ENCODE measurements at places on chromosomes 7 and 10.

DNA sequence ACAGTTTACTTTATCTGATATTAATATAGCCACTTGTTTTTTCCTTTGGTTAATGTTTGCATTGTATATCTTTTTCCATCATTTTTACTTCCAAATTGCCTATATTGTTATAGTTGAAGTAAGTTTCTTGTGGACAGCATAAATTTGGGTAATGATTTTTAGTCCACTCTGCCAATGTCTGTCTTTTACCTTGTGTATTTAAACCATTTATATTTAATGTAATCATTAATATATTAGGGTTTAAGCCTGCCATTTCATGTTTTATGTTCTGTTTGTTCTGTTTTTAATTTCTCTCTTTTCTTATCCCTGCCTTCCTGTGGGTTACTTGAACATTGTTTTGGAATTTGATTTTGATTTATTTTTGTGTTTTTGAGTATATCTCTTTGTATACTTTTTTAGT, 12.8 kb upstream of the NOD1 start:
- DNase-seq = no peak

- DNase-seq = no peak
Measured at GRCh38 chr10:113052076-113052830, 102.2 kb downstream of the TCF7L2 start.

GRCh38 chr7:48380921-48381320, 209.7 kb downstream of the ABCA13 start:
- no peak for DNase-seq

GRCh38 chr7:22357311-22358175, 589 bp upstream of the RAPGEF5 start:
- DNase-seq = no peak

DNA sequence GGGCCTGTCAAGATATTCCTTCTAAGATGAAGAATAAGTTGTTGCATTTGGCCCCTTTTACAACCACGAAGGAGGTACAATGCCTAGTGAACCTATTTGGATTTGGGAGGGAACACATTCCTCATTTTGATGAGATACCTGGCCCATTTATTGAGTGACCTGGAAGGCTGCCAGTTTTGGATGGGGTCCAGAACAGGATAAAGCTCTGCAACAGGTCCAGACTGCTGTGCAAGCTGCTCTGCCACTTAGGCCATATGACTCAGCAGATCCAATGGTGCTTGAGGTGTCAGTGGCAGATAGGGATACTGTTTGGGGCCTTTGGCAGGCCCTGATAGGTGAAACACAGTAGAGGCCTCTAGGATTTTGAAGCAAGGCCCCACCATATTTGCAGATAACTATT, 704.6 kb downstream of the CCSER2 start:
- DNase-seq = no peak

GRCh38 chr10:104328646-104328895, 9.7 kb downstream of the ITPRIP start:
- no peak for DNase-seq

DNA sequence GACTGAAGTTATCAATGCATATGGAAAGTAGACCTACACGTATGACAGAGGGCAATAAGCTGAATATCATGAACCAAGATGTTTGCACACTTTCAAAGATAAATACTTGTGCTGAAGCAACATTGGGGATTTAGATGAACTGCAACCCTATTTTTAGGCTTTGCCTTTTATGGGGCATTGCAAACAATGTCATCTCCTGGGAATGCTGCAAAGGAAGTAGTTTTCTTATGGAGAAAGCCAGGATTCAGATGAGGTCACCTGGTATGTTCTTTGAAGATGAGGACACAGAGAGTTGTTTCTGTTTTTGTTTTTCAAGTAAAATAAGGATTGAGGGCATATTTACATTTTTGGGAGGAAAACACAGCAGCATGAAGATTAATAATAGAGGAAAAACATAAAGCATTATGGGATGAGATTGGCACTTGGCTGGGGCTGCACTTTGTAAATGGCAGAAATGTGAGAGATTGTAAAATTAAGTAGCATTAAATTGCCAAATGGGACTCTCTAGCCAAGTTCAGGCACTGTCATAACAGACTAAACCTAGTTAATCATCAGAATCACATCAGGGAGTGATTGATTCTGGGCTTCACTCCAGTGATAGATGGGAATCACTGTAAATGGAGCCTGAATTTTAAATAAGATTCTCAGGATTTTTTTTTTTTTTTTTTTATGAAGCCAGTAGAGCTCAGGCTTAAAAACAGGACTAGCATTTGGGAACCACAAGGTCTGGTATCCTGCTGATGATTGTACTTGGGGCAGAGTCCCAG, 63.1 kb downstream of the MALRD1 start:
- no peak for DNase-seq

GRCh38 chr10:8360814-8361509, 306.5 kb downstream of the GATA3 start:
- DNase-seq = no peak

GRCh38 chr7:123682690-123683089, 27.0 kb downstream of the LMOD2 start:
- peak; percentile 41 for DNase-seq

- no peak for DNase-seq
Measured at GRCh38 chr10:22629852-22630233, 84.5 kb downstream of the PIP4K2A start.

- DNase-seq = no peak
Measured at GRCh38 chr10:110962443-110962842, 43.0 kb downstream of the SHOC2 start.

GRCh38 chr10:72087969-72088888, at the start of gene SPOCK2:
SPOCK2 (minus strand) TSS chr10:72088551; CDS start chr10:72088328, 223 bp downstream.
- peak; percentile 20 for DNase-seq

DNA sequence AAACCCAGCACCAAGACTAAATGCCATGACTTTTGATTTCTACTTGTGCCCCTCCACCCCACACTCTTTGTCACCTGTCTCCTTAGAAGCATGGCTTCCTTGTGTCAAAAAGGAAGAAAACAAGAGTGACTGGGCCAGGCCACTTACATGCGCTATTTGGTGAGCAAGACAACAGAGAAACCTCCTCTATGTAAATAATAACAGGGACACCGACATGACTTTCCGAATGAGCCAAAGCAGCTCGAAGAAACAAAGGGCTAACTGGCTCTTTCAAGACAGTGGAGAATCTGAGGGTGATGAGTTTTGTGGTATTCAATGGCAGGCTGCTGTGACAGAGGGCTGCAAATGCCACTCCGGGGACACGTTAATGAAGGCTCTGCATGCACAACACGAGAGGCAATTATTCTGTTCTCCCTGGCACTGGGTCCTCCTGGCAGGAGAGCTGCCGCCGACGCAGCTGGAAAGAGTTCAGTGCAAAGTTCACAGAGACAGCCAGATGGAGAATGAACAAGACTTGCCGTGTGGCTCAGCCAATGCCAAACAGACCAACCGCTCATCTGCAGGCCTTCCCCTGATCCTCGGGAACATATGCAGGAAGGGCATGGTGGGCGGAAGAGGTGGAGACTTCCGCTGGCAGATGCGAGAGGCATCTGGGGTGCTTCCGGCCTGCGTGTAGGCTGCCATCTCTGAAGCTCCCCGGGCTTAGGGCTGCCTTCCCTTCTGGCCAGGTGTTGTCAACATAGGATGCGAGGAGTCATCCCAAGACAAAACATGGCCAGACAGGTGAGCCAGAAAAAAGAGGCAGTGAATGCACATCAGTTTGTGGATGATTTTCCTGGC, 59.1 kb upstream of the SMNDC1 start:
- no peak for DNase-seq

- DNase-seq = no peak
Measured at GRCh38 chr10:35208536-35208935, 81.9 kb downstream of the CREM start.

DNA sequence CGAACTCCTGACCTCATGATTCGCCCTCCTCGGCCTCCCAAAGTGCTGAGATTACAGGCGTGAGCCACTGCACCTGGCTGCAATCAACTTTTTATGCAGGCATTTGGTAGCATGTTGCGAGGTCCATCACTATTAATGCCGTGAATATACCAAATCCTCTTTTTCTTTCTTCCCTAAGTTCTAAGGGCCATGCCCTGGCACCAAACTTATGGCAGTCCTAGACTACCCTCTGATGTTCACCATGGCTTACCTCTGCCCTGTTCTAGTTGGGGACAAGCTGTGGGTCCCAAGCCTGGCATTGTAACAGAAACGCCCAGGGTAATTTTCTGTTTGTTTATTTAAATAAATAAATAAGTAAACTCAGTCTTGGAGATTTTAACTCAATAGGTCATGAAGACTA, 13.3 kb downstream of the PRSS2 start:
- DNase-seq = no peak

DNA sequence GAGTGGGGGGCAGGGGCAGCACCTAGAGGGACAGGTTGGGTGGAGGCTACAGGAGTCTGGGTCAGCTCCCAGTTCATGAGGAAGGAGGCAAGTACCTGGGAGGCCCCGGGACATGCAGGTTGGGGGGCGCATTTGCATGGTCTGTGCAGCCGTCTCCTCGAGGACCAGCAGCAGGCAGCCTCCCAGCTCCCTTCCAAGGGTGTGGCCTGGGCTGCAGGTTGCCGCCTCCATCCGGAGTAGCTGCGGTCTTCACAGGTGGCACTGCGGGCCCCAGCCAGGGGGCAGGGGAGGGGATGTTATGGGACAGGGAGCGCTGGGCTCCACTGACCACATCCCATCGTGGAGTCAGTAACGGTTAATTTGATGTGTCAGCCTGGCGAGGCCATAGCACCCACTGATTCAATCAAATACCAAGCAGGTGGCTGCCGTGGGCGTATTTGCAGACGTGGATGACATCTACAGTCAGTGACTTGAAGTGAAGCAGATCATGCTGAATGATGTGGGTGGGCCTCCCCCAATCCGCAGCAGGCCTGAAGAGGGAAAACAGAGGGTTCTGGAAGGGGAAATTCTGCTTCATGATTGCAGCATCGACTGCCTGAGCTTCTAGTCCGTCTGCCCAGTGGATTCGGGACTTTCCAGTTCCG, 81.6 kb downstream of the PRKAG2 start:
- no peak for DNase-seq

DNA sequence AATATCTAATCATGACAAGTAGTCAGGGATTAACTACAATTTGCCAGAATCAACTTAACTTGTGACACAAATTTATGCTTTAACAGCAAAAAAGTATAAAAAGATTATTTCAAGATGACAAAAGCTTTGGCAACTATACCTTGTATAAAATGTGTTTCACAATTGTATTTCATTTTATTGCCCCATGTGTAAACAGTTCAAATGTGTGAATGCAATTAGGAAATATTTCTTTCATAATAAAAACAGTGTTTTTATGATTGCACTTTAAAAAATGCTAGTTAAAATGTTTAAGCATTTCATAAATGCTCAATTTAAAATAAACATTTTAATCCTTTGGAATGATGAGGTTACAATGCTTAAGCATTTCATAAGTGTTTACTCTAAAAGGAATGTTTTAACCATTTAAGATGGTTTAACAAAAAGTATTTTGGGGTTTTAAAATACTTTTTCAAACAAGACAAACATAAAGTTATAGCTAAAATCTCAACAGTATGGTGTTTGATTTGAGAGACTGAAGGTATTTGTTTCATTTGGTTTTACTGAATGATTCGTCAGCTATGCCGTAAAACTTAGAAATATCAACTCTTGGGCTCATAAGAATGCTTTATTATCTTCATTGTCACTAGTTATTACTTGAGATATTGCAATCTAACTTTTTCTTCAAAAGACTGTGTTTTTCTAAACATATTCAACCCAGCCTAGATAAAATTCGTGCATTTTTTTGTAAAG, 50.1 kb downstream of the SFTPD start:
- no peak for DNase-seq

- DNase-seq = no peak
Measured at GRCh38 chr10:79132681-79133381, 64.1 kb downstream of the ZMIZ1 start.

DNA sequence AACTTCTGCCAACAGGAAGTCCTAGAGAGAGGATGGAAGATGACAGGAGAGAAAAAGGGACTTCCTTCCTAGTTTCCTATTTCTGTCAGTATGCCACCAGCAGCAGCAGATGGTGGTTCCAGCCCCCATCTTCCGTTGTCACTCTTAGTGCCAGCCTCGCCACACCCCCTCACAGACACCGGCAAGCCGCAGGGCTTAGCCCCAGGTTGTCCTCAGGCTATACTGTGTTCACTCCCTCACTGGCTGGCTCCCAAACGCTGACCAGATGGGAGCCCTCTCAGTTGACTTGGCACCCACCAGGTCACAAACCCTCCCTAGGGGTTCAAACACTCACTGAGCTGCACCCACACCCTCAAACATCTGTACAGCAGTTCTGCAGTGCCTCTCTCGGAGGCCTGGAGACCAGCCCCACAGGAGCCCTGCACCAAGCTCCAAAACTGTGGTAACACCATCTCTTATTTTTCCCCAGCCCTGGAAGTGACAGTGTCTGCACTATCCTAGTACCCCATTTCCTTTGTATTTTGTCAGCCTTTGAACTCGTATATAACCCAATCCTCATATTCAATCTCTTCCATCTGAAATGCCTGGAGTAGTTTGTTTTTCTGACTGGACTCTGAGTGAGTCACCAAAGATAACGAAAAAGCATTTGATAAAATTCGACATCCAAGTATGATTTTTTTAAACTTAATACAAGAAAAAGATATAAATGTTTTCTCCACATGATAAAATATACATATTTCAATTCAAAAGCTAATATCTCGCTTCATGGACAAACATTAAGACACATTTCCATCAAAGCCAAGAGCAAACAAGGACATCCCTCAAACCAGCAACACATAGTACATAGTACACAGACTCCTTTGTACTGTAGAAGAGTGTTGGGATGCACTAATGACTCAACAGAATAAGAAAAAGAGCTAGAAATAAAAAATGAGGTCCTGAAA, 34.5 kb downstream of the SMURF1 start:
- no peak for DNase-seq

- no peak for DNase-seq
Measured at GRCh38 chr7:116779216-116779615, 83.2 kb upstream of the CAPZA2 start.

GRCh38 chr7:144489504-144489903, 86.0 kb upstream of the NOBOX start:
- no peak for DNase-seq

- DNase-seq = no peak
Measured at GRCh38 chr7:151897161-151897731, 20.3 kb upstream of the PRKAG2 start.

DNA sequence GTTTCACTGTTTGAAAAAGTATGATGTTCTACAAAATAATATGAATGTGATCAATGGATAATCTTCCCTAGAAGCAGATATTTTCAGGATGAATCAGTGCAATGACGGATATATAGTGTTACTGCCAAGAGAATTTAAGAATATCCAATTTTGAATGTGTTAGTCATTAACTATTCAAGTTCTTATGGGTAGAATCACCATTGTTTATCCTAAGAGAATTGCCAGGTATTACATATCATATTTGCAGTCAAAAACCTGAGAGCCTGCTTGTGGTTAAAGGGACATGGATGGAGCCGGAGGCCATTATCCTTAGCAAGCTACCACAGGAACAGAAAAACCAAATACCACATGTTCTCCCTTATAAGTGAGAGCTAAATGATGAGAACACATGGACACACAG, 26.9 kb downstream of the AHR start:
- DNase-seq = no peak
